NB4 (cell line): ENCODE measurements at places on chromosomes 12 and 14.
A peak's percentile ranks its signal among the peaks of the same experiment; 100 is the strongest.

DNA sequence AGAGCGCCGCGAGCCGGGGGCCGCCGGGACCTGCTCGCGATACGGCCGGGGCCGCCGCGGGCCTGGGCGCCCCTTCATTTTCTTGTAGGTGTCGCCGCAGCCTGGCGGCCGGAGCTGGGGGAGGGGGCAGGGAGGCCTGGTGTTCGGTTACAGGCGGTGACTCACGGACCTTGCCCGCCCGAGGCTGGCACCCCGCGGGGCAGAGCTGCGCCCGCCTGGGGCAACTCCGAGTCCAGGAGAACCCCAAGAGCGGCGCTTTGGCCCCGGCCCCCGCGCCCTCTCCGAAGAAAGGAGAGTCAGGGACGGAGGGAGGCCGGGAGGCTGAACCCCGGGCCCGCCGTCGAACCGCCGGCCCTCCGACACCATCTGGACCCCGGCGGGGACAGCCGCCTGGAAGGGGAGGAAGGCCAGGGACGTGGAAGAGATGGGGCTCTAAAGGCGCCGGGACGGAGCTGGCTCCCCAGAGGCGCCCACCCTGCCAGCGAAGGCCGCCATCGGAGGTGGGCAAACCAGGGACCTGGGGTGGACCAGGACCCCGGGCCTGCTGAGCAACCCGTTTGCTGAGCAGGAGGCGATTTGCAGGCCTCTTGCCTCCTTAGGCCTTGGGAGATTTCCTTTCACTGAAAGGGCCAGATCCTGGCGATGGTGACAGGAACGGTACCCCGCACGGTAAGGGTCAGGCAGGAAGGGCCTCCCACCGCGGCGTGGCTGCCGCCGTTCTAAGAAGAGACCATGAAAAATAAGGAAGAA is 843 bp upstream of the NUAK1 start:
- DNase-seq = peak; percentile 88

GRCh38 chr14:44099743-44100488 is 407.2 kb downstream of the FSCB start:
- DNase-seq = no peak

GRCh38 chr14:61749867-61750266 is 12.4 kb upstream of the SNAPC1 start:
- DNase-seq = no peak

DNA sequence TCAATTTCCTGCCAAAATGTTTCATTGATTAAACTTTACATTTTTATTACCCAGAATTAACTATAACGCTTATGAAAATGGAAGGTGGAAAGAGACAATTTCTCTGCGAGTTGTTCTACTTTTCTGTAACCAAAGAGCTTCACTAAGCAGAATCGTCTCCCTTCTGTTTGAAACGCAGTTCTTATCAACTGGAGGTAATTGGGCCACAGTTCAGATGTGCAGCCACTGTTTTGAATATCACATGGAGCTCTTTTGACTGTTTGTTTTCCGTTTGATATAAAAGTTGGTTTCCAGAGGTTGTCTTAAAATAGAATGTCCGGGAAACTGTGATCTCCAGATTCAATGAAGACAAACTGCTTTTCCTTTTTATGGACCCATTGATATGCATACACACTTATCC is 183.3 kb upstream of the SEL1L start:
- no peak for DNase-seq

- DNase-seq = no peak
Measured at GRCh38 chr14:61699027-61699426, 3.7 kb downstream of the HIF1A start.

- DNase-seq = no peak
Measured at GRCh38 chr12:131988054-131988796, 38.5 kb downstream of the EP400 start.

- no peak for DNase-seq
Measured at GRCh38 chr14:86596024-86596423, 1066.1 kb downstream of the FLRT2 start.

GRCh38 chr14:102930753-102931579 is 8.5 kb downstream of the AMN start:
- peak; percentile 91 for DNase-seq

- no peak for DNase-seq
Measured at GRCh38 chr12:97184127-97184773, 277.2 kb downstream of the NEDD1 start.

DNA sequence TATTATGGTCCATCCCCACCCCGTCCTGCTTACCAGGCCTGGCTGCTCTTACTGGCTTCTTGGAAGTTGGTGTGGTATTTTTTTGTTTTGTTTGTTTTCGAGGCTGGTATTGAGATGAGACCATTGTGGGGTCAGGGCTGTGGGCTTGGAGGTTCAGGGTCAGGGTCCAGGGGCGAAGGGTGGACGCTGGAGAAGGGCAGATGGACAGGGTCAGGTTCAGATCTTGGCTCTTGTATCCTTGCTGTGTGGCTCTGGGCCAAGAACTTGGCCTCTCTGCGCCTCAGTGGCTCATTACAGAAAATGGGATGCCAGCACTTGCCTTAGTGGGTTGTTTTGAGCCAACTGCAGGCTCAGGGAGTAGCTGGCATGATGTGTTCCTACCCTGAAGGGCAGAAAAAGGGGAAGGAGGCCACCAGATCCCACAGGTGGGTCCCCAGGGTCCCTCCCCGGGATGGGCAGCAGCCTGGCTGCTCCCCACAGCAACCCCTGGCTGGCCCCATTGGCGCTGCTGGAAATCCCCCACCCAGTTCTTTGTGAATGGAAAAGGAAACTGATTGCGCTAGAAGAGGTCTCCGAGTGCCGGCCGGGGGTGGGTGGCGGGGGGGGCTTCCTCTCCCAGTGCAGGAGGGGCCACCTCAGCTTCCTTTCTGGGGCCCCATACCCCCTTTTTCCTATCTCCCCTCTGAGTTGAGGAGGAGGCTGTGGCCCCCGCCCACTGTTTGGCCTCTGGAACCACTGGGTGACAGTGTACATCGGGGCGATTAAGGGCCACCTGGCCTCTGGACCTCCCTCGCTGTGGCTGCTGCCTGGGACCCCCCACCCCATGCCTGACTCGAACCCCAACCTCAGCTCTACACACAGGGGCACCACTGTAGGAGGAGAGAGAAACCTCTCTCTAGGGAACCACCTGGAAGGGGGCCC is 25.0 kb downstream of the SH2B3 start:
- DNase-seq = peak; percentile 85
